ENCODE measurements at places on chromosomes 11 and 22.

- no peak for DNase-seq
These were observed 52.7 kb upstream of the CCND1 start for GRCh38 chr11:69588270-69588669.

GRCh38 chr22:21659864-21660525 is 5.8 kb upstream of the PPIL2 start:
- DNase-seq = no peak

- peak; percentile 20 for DNase-seq
These were observed 16.0 kb downstream of the USH1C start for GRCh38 chr11:17528181-17528691.

GRCh38 chr22:30717331-30717921 is 22.8 kb downstream of the OSBP2 start:
- DNase-seq = no peak

DNA sequence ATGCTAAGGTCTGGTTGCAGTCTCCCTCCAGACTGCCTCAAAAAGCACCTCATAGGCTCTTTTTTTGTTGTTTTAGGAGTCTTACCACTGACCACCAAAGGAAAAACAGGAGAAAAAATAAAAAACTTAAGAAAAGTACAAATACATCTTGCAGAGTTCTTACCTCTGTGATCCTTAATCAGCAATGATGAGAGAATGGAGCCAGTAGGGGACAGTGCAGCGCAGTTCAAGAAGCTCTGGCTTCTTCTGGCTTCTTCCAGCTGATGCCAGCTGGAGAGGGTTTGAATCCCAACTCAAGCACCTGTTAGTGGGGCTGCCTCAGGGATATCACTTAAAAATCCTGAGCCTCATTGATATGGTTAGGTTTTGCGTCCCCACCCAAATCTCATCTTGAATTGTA is 223.3 kb upstream of the ISX start:
- DNase-seq = no peak

GRCh38 chr22:47031628-47031915 is 269.1 kb downstream of the TBC1D22A start:
- no peak for DNase-seq

GRCh38 chr11:72745511-72745910 is 6.7 kb downstream of the ARAP1 start:
- no peak for DNase-seq

GRCh38 chr22:27879923-27880322 is 39.1 kb downstream of the PITPNB start:
- no peak for DNase-seq

DNA sequence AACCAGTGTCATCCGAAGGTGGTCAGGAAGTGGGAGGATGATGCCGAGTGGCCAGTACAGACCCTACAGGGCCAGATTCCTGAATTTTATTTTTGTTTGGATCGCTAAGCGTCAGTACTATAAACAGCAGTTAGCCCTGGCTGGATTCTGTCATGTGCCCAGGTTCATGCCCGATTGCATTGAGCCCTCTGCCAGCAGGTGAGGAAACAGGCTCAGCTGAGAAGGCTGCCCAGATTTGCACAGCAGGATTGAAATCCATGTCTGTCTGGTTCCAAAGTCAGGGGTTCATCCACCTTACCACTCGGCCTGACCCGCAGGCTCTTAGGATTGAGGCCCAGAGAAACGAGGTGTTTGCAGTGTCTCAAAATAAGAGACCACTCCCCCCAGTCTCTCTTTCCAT is 9.1 kb upstream of the TBC1D22A start:
- no peak for DNase-seq

DNA sequence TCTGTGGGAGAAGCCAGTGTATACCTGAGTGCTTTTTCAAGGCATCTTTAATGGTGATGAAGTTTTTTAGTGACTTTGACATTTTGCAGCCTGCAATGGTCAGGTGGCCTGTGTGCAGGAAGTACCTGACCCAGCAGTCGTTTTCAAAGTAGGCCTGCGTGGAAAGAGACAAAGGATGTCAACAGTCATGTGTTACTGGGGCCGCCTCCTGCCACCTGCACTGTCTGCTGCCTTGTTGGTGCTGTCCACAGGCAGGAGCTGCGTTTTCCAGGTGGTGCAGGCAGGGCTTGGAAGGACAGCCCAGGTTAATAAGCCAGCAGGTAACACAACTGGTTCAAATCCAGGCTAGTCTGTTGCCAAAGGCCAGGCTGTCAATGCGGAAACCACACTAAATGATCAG is 26.5 kb upstream of the NAP1L4 start:
- no peak for DNase-seq

GRCh38 chr11:72793425-72794367 is at the start of gene STARD10:
STARD10 (minus strand) TSS chr11:72794047; CDS start chr11:72781181, 12,866 bp downstream.
- peak; percentile 100 for DNase-seq

DNA sequence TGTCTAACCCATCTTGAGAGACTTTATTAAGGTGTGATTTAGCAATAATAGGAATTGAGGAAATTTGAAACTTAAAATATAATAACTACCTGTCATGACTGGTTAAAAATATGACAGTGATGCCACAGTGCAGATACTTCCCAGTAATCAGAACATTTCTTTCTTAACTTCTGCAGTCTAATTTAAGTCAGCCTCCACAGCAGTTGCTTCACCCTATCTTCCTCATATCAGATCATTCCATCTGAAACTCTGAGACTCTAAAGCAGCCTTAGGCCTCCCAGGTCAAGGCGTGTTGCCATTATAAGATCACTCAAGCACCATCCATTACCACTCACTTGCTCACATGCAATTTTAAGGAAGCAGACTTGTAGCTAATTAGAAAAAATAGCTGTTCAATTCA is 302.2 kb downstream of the AASDHPPT start:
- DNase-seq = no peak

- DNase-seq = no peak
These were observed 1.0 kb downstream of the CCDC15 start for GRCh38 chr11:124955035-124955434.

DNA sequence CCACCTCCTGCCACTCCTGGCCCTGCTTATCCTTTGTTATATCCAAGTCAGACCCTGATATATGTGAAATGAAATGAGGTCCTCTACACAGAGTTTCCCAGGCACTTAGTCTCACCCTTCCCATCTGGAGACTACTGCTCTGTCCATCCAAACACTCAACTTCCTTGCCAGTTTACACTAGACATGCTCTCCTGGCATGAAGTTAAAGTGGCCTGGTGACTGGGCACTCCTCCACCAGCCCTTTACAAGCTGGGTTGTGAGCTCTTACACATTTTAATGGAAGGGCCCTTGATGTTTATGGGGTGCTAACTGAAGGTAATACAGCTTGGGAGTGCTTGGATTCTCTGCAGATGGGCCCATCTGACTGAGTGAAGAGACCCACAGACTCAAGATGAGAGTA is 216.1 kb upstream of the NARS2 start:
- no peak for DNase-seq

DNA sequence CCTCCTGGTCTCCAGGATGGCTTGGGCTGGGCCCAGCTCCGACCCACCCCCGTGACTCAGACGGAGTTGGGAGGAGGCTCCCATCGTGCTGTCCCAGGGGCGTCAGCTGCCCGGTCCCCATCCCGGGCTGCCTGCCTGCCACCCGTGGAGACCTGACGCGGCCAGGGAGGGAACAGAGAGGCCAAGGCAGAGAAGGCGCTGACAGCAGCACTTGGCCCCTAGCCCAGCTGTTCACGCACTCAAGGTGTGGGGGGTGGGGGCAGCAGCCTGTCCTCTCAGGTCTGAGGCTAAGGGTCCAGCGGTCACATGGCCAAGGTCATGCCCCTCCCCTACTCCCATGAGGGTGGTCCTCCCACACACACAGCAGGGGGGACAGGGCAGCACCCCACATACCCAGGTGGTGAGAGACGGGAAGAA is 48.6 kb downstream of the ELFN2 start:
- DNase-seq = no peak

DNA sequence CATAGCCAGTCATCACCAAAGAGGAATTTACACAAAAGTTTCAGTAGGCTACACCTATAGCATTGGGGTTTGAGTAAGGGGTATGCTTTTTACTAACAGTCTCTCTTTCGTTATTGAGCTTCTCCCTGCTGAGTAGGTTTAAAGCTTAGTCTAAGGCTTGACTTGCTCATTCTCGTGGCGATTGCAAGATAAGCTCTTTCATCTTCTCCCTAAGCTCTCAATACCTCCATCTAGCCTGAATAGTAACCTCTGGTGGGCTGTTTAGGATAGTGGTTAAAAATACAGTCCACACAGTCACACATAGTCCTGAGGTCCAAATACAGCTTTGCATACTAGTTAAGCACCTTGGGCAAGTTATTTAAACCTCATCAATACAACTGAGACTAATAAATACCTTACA is 65.6 kb downstream of the IMMP1L start:
- DNase-seq = no peak

DNA sequence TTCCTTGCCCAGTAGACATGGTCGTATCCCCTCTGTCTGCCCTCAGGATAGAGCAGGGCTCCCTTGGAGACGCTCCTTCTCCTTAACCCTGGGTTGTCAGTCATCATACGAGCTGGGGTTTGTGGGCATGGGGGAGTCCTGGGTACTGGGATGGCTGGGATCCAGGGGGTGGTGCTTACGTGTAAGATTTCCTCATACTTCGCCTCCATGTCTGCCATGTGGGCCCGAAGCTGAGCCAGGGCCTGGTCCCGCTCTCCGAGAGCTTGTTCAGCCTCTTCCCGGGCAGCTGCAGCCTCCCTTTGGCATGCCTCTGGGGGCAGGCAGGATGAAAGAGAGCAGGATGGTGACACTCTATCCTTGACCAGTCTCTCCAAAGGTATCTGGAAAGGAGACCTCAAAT is 5.3 kb downstream of the NHERF4 start:
- no peak for DNase-seq

GRCh38 chr11:72426103-72426757 is 8.1 kb downstream of the CLPB start:
- DNase-seq = no peak

DNA sequence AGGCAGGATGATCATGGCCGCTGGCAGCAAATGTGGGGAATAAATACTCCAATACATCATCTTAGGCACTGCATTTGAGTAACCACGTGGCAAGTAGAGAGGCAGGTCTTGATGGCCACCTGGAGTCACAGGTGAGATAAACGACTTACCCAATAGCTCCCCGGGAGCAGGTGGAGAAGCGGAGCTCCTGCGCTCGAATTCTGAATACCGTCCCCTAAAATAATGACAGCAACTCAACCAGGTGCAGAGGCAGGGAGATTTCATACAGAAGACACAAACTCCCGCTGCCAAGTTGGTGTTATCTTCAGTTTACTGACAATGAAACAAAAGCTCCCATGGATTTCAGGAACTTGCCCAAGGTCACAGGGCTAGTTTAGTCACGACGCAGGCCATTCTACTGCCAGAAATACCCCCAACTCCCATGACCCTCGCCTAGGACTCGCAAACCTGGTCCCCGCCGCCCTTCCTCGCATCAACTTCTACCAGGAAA is 437 bp downstream of the SLC43A3 start:
- DNase-seq = no peak

DNA sequence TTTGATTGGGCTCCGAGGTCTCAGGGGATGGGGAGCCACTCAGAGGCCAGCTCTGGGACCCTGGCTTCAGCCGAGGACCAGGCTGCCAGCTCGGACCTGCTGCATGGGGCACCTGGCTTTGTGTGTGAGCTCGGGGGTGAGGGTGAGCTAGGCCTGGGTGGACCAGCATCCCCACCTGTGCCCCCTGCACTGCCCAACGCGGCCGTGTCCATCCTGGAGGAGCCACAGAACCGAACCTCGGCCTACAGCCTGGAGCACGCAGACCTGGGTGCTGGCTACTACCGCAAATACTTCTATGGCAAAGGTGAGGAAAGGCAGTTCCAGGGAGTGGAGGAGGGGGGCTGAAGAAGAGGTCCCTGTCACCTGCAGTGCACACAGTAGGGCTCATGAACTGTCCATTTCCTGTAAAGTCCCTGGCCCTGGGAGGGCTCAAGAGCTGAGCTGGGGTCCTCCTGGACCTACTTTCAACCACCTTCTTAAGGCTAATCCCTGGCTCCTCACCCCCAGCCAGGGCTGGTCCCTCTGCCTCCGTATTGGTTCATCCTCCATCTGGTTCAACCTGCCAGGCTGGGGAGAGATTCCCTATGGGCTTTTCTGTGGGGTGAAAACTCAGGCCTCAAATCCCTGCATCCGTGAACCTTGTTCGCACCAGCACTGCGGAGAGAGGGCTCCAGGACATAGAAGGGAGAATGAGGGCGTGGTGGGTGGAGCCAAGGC is 3.6 kb downstream of the SIPA1 start:
- no peak for DNase-seq

GRCh38 chr11:121844016-121844415 is 272.0 kb downstream of the BLID start:
- no peak for DNase-seq

- DNase-seq = no peak
These were observed 324.9 kb upstream of the CCDC90B start for GRCh38 chr11:83611031-83611430.

- DNase-seq = no peak
These were observed 6.1 kb upstream of the CD59 start for GRCh38 chr11:33742249-33742851.

DNA sequence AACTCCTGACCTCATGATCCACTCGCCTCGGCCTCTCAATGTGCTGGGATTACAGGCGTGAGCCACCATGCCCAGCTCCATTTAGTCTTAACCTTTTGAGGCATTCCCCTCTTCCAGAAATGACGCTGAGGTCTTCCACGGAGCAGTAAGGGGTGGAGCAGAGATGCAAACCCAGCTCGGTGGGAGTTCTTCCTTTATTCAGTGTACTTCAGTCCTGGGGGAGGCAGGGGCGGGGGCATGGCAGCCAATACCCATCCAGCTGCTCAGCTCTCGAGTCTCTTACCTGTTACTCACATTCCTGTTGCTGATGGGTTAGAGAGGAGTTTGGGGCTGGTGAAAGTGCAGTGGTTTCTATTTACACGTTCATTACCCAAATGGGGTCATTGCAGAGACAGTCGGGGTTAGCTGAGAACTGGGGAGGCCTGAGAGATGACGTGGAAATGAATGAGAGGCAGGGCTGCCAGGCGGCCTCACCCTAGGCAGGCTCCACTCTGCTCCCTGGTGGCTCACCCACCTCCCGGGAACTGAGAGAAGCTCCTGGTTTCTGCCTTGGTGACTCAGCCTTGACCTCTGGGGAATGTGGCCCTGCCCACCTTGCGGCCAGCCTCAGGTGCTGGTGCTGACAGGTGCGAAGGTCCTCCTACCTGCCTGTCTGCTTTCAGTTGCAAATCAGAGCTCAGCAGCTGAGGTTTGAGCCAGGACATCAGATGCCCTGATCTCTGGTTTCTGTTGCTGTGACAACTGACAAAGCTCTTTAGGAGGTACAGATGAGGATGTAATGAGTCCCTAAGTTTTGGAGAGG is 13.4 kb upstream of the ST14 start:
- no peak for DNase-seq

DNA sequence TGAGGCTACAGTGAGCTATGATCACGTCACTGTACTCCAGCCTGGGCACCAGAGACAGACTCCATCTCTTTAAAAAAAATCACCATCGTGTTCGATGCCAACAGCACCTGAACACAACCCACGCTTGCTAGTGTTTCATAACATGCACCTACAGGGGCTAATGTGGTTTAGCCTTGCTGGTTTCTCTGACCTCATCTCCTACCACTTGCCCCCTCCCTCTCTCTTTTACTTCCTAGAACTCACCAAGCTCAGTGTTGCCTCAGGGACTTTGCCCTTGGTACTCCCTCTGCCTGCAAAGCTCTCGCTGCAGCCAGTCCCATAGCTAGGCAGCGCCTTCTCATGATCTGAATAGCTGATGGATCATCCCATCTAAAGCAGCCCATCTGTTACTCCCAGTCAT is 99.8 kb downstream of the FBXO7 start:
- DNase-seq = no peak

GRCh38 chr11:118281284-118281683 is 17.2 kb upstream of the MPZL2 start:
- no peak for DNase-seq

GRCh38 chr22:17783312-17783711 is 9.0 kb upstream of the BID start:
- DNase-seq = no peak

- no peak for DNase-seq
These were observed 27.5 kb upstream of the MTNR1B start for GRCh38 chr11:92941676-92942571.
